Stimulated activated CD4-positive, alpha-beta T cell treated with anti-CD3 and anti-CD28 coated beads, TNF-alpha, amount 100 ng/mL, for 24 hours (primary cell): ENCODE measurements at places on chromosomes 4 and X.

DNA sequence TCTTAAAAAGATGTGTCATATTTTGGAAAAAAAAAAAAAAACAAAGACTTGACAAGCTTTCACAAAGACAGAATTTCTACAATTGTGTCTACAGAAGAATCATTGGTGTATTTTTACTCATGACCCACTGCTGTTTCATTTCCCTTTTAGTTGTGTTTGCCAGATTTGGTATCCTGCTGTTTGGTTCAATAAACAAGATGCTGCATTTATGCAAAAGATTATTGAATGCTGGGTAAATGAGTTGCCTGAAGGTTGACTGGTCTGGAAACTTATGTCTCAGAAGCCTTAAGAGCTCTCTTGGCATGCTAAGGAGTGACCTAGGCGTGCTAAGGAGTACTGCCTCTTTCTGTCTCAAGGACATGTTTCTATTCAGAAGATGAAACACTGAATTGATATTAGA, 64.9 kb upstream of the NPY2R start:
- DNase-seq: no peak

GRCh38 chrX:46584736-46585135, 11.2 kb downstream of the CHST7 start:
- no peak for DNase-seq

GRCh38 chrX:18410038-18410437, 15.4 kb upstream of the CDKL5 start:
- DNase-seq: no peak

DNA sequence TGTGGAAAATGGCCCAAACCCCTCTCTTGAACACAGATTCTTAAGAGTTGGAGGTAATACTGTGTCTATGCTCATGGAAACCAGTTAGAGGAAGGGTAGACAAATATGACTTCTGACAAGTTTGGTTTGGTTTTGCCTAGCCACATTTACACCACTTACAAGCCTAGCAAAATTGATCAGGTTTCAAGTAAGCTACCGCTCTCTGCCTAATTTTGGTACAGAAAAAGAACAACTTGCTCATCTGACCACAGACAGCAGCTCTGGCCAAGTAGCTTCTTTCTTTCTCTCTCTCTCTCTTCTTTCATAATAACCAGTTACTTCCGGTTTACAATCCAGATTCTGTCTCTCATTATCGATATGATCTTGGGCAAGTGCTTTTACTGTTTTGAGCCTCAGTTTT, 260.0 kb downstream of the GLUD2 start:
- no peak for DNase-seq

GRCh38 chr4:126708716-126709115, 924.0 kb upstream of the INTU start:
- no peak for DNase-seq

DNA sequence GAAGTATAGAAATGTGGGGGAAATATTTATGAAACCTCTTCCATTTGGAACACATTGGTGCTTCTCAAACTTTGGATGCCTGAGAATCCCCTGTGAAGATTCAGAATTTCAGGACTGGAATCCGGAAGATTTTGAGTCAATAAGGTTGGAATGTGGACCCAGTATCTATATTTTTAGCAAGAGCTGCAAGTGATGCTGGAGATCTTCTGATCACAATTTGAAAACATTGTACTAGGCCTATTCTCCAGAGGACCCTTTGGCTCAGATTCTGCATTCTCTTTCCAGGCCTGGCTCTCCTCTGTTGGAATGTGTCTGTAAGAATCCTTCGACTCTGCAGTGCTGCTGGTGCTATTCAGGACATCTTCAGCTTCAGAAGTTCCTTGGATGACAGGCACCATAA, 2.4 kb upstream of the PKD2 start:
- DNase-seq: no peak

DNA sequence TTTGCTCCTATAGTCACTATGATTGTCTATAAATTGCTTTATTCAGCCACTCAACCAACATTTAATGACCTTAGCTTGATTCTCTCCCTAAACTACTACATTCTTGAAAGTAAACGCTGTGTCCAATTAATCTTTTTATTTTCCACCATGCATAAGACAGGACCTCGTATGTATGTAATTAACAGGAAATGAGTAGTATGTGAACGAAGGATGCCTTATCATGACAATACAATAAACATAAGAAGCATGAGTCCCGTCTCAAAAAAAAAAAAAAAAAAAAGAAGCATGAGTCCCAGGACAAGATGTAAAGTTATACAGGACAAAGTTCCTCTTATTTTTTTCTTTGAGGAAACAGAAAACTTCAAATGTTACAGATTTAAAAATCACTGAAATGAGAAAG, 92.5 kb downstream of the PPP3CA start:
- DNase-seq: no peak

DNA sequence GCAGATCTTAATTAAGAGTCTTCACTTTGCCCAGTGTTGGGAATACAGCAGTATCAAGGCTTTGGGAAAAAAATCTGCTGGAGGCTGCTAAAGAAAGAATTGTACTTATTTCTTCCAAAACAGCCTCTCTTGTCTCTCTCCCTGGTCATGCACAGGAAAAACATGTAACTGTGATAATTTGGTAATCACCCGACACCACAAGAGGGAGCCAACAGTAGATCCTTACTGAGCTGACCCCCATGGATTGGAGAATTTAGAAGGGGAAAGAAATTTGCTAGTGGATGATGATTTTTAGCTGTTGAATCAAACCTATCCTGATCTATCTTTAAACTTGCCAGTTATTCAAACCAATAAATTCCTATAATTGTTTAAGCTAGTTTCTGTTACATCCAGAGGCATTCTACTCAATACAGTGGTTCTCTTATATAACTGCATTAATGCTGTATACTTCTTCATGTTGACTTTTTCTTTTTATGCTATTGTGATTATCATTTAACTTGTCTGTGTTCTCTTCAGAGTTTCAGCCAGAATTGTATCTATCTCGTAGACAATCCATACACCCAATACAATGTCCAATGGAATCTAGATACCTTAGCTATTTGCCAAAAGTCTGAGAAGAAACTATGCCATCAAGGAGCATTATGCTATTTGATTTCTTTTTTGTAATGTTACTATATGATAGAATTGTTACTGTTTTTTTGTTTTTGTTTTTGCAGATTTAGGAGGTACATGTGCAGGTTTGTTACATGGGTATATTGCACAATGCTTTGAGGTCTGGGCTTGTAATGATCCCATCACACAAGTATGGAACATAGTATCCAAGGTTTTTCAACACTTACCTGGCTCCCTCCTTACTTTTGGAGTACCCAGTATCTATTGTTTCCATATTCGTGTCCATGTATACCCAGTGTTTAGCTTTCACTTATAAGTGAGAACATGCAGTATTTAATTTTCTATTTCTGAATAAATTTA, 31.3 kb upstream of the ARHGEF38 start:
- no peak for DNase-seq

DNA sequence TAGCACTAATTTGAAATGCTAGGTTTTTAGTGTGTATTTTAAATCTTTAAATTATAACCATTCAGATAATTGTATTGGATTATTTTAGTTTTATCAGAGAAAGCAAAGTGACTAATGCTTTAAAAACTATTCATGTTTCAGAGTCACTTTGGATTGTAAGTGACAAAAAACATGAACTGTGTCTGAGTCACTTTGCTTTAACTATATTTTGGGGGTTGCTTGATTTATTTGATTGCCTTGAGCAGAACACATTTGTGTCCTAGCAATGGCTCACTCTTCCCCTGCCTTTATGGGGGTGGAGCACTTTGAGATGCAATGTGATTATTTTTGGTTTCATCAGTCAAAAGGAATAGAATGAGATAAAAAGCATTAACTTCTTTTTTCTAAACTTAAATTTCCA, 188.4 kb upstream of the ARX start:
- no peak for DNase-seq

DNA sequence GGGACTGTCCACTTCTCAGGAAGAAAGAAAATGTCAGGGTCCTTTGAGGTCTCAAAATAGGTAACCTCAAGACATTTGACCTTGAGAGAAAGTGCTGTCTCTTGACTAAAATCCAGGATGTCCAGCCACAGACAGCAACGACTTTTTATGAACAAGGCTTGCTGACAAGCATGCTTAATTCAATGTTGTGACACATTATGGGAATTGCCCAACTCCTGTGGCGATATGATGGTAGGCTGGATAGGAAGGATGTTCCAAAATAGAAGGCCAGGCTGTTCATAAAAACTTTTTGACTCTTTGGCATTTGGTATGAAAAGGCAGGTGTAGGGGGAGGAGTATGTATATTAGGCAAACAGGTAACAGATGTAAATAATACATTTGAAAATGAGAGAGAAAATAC, 50.8 kb upstream of the EDNRA start:
- DNase-seq: no peak

GRCh38 chr4:177923888-177924287, 481.7 kb upstream of the AGA start:
- DNase-seq: no peak

GRCh38 chr4:57490520-57491255, 380.5 kb upstream of the IGFBP7 start:
- no peak for DNase-seq

DNA sequence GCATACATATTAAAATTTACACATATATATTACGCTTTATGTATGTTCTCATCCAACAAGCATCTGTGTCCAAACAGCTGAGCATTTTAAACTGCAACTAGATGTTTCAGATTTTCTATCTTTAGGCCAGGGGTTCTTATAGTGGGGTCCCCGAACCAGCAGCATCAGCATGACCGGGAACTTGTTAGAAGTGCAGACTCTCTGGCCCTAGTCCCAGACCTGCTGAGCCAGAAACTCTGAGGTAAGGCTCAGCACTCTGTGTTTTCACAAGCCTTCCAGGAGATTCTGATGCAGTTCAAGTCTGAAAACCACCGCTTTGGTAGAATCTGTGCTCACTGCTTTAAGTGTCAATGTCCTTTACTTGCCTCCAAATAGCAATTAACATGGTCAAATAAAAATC, 266.2 kb upstream of the CASK start:
- DNase-seq: no peak

GRCh38 chrX:39112143-39112542, 310.9 kb downstream of the MID1IP1 start:
- no peak for DNase-seq

GRCh38 chr4:92387459-92388069, 83.8 kb downstream of the GRID2 start:
- no peak for DNase-seq

GRCh38 chr4:138879757-138880156, 135.8 kb upstream of the NOCT start:
- no peak for DNase-seq

DNA sequence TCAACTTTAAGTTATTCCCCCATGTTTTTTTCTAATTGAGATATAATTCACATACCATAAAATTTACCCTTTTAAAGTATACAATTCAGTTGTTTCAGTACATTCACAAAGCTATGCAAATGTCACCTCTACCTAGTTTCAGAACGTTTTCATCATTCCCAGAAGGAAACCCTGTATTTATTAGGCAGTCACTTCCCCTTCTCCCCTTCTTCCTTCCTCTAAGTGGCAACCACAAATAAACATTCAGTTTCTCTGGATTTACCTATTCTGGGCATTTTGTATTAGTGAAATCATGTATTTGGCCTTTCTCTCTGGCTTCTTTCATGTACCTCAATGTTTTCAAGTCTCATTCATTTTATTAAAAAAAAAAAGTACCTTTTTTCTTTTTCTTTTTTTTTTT, 101.9 kb downstream of the TET2 start:
- DNase-seq: no peak

GRCh38 chr4:143282211-143282707, 54.4 kb upstream of the GAB1 start:
- DNase-seq: no peak

DNA sequence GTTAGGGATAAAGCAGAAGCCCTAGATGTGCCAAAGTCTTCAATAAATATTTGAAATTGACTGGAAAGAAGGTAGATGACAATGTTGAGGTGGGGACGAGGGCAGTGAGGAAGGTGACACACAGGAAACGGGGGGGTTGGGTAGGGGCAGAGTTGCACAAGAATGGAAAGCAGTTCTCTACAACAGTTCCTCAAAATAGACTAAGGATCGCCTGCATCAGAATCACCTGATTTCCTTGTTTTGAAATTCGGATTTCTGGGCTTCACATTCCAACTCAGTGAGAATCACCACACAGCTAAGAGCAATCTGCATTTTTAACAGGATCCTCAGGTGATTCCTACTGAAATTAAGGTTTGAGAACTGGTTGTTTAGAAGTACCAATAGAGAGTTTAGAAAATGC, 70.6 kb downstream of the ARFIP1 start:
- DNase-seq: no peak

GRCh38 chrX:43481576-43481975, 174.5 kb upstream of the MAOA start:
- no peak for DNase-seq

GRCh38 chr4:62455871-62456270, 1255.7 kb downstream of the ADGRL3 start:
- DNase-seq: no peak

DNA sequence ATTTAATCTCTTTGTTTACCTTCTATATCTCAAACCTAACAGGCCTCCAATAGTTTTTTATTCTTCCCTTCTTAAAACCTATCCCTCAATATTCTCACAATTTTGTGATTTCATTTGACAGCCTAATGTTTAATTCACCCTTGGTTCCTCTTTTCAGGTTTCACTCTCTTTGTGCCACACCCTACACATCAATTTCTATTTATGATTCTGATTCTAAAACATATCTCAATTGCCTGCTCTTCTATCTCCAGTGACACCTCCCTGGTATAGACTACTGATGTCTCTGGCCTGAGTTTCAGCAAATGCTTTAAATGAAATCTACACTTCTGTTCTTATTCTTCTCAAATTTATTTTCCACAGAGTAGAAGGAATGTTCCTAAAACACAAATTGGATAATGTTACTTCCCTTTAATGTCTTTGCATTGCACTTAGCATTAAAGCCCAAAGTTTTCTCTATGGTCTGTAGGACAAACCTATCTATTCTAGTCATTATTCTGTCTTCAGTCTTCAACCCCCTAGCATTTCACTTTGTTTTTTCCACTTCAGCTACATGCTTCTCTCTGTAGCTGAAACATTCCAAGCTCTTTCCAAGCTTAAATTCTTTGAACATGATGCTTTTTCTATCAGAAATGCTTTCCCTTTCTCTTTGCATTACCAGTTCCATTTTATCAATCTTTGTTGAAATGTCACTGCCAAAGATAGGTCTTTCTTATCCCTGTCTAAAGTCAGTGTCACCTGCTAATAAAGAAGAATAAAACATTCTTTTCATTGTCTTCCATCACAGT, 622.0 kb downstream of the CENPC start:
- no peak for DNase-seq

DNA sequence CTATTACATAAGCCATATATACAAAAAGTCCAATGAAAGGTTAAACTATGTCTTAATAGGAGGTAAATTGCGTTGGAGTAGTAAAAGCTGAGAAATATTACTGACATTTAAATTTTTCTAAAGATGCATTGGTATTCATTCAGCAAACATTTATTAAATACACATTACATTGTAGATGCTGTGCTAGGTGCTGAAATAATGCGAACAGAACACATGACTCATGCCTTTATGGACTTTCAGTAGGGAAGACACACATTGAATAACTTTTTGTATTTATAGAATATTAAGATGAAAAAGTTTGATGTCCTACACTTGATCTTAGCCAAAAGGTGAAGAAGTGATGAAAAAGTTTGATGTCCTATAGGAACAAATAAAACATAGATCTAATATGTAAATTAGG, 871.1 kb upstream of the SLIT2 start:
- DNase-seq: no peak

- DNase-seq: no peak
These were observed 154.2 kb downstream of the RAB28 start for GRCh38 chr4:13329963-13330362.
